ENCODE measurements at places on chromosomes 13 and 19. TPM values are rescaled to one million over a fixed set of nuclear protein-coding genes. Genes with fewer than 3 reads are reported as not detected.
A peak's percentile ranks its signal among the peaks of the same experiment; 100 is the strongest.

DNA sequence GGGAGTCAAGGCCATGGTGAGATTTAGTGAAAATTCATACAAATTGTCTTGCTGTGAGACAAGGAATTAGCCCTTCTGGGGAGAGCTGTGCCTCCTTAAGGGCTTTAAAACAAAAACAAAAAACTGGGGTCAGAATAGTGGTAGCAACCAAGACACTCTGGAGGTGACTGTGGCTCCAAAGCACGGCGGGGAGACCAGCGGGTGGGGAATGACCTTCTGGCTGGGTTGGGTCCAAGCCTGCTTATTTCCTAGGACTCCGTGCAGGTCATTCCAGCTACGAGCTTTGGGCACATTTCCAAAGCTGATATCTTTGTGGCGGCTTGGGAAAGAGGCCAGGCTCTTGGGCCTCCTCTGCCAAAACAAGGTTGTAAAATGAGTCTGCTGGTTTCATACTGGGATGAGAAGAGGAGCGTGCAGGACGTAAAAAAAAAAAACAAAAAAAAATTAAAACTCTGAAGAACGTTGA lies 348.3 kb downstream of the UQCRFS1 start:
- DNase-seq, result no peak

Gene C5AR1
- total RNA-seq, result 2.0 TPM

DNA sequence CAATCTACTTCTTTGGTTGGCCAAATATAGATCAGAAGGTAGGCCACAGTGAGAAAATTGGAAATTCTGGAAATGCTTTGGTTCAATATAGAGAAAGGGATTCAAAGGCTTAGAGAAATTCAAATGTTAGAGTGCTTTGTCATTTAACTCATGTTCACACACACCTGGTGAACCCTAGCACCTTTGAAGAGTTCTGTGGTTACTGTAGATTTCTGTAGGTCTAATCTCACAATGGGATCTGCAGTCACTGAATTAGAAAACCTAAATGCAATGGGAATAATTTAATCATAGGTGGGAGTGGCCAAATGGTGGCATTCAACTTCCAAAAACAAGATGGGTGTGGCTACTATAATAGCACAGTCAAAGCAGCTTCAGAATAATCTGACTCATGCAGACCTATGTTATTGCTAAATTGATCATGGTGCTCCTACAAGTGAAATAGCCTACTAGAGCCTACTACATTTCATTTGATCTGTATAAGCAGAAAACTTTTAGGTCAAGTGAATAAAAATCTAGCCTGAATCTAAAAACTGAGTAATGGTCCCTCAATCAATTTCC lies 1152.9 kb downstream of the PCDH9 start:
- DNase-seq, result no peak

GRCh38 chr19:53132141-53132991 lies at the start of gene ZNF415:
ZNF415 (minus strand) TSS chr19:53132910; CDS start chr19:53122676, 10,234 bp downstream.
- DNase-seq, result peak; percentile 97

Gene ZNF432
- total RNA-seq, result 17.7 TPM

- no peak for DNase-seq
Measured at GRCh38 chr13:55069746-55070145, 2041.1 kb downstream of the OLFM4 start.

DNA sequence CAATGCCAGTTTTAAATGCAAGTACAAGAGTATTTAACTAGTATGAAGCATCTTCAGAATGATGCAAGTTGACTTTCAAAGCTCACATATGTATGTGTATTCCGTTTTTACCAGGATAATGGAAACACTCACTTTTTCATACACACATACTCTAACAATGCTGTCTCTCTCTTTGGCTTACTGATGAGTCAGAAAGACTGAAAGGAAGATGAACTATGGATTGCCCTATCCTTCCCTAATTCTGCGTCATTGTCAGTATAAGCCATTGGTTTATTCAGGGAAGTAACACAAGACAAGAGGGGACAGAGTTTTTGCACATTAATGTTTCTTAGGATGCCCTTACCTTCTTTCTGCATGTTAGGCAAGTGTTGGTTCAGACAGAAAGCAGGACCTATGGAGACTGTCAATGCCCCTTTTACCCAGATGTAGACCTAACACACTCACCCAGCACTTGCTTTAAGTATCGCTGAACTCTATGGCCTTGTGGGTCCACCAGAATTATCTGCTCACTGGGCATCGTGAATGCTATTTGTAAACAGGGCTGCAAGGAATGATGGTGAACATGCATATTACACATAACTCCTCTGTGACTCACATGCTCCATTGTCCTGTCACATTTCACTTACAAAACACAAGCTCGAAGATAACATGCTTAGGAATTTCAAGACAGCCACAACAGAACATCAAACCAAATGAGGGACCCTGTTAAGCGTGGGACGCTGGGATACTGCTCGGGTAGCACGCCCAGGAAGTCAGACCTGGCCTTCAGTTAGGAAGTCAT lies 10.0 kb upstream of the OXGR1 start:
- DNase-seq, result no peak

DNA sequence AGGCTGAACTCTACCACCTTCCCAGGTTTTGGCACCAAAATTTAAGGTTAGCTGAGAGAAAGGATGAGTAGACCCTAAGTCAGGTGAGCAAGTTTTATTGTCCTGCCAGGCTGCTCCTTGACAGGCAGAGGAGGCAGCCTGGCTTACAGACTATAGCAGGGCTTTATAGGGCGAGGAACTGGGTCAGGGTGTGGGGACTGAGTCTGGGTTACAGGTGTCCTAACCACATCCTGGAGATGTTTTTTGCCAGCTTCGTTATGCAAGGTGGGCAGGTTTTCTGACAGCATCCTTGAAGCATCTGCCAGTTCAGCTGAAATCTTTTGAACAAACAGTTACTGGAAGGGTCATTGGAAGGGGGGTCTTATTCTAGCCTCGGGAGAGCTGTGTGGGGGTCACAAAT lies 905.7 kb upstream of the SLITRK5 start:
- no peak for DNase-seq

GRCh38 chr13:51659276-51660127 lies 75.2 kb downstream of the WDFY2 start:
- DNase-seq, result no peak

Gene PSG2
- total RNA-seq, result not detected

DNA sequence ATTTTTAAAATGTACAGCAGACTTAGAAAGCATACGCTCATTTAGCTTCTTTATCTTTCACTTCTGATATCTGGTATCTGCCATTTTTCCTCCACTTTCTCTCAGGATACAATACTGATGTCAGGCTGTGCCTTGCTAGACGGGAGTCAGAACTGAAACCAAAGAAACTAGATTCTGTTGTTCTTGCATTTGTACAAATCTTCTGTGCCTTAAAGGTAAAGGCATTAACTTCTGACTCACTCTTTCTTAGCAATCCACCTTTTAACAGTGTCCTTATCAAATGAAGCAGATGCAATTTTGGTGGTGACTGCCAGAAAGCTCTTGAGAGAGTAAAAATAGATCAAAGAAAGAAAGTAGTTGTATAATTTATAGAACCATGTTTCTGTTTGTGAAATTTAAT lies 370.4 kb downstream of the PCDH20 start:
- DNase-seq, result no peak

DNA sequence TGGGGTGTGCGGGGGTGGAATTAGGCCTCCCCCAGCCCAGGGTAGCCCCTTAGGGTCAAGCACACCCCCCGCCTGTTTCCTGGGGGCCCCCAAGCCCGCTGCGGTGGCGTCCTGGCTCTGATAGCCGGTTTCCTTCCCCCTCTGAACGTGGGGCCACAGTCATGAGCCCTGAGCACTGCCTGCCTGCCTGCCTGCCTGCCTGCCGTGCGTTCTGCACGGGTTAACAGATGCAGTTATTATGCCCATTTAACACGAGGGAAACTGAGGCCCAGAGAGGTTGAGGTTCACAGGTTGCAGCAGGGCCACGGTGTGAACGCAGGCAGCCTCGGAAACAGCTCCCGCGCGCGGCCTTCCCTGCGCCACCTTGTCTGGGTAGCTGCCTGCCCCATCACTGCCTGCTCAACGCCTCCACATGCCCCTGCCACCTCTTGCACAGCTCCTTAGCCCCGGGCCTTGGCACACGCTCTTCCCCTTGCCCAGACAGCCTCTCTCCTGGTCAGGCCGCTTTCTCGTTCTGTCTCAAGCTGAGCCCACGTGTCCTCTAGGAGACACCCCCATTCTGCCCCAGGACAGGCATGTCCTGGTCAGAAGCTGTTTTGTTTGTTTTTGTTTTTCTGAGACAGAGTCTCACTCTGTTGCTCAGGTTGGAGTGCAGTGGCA lies 1.2 kb upstream of the GAMT start:
- DNase-seq, result no peak

DNA sequence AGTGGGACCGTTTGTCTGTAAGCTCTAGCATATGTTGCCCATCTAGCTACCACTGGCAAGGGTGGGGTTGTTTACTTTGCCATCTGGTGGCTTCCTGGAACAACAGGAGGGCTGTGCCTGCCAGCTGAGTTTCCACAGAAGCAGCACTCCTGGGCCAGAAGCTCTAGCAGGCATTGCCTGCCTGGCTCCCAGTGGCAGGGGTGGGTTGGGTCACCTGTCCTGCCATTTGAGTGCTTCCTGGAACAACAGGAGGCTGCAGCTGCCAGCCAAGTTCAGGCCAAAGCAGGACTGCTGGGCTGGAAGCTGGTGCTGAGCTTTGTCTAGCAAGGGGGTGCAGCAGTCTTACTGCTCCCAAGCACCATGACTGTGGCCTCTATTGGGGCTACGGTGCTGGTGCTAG lies 239.7 kb downstream of the MTUS2 start:
- no peak for DNase-seq

- DNase-seq, result no peak
Measured at GRCh38 chr19:40502081-40502480, 35.3 kb downstream of the SPTBN4 start.

DNA sequence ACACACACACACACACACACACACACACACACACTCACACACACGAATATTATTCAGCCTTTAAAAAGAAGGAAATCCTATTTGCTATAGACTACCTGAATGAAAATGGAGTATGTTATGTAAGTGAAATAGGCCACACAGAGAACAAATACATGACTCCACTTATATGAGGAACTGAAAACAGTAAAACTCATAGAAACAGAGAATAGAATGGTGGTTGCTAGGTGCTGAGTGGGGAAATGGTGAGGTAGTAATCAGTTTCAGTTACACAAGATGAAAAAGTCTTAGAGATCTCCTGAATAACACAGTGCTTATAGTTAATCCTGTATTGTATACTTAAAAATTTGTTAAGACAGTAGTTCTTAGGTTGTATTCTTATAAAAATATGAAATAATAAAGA lies 8.2 kb downstream of the ZNF677 start:
- DNase-seq, result no peak

- DNase-seq, result no peak
Measured at GRCh38 chr19:39196320-39196719, 444 bp upstream of the NCCRP1 start.

- DNase-seq, result no peak
Measured at GRCh38 chr19:13782537-13782936, 8.3 kb downstream of the C19orf53 start.

Gene ZNF841
- 33.0 TPM for total RNA-seq

GRCh38 chr13:51213173-51213728 lies 8.9 kb upstream of the FAM124A start:
- DNase-seq, result no peak

DNA sequence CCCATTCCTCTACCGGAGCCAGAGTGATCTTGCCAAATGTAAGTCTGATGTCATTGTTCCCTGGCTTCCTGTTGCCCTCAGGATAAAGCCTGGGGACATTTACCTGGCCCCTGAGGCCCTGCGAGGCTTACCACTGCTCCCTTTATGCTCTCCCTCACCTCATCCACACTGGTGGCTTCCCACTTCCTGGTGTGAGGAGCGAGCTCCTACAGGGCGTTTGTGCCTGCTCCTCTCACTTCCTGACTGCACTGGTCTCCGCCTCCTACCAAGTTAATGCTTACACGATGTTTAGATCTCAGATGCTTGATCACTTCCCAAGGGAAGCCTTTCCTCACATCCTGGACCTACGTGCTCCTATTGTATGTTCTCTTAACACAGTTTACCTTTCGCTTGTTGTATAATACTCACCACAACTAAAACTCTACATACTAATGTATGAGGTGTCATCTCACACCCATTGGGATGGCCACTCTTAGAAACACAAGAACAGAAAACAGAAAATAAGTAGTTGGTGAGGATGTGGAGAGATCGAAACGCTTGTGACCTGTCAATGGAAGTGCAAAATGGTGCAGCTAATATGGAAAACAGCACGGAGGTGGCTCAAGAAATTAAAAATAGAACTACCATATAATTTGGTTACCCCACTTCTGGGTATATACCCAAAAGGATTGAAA lies 177.6 kb downstream of the SHISA2 start:
- no peak for DNase-seq

Gene CEACAM8
- 7.4 TPM for total RNA-seq

Measured in spinal cord (tissue), 10 donors.